ENCODE measurements at places on chromosomes 16 and 17.
A peak's percentile ranks its signal among the peaks of the same experiment; 100 is the strongest.

DNA sequence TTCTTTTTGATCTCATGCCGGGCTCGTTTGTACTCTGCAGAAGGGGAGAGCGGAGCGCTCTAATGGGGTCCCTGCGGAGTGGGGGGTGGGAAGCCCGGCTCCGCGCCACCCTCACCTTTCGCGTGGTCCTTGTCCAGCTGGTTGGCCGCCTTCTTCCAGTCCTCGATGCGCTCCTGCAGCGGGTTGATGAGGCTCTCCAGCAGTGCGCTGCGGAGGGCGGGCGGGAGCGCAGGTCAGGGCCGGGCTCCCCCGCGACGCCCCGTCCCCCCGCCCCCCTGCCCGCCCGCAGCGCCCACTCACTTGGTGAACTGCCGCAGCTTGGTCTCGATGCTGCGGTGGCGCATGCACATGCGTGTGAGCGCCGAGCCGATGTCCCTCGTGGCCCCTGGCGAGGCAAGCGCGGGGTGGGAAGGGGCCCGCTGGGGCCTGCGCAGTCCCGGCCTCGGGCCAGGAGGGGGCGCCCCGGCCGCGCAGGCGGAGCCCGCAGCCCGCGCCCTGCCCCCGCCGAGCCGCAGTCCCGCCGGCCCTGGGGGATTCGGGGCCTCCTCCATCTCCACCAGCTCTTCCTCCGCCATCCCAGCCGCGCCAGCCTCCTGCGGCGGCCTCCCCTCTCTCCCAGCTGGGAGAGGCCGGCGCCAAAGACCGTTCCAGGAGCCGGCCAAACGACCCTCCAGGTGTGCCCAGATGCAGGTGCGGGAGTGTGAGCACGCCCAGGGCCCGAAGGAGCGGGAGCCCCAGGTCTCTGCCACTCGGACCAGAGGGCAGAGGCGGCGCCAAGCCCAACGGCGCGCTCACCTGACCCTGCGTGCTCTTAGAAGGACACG is 6.0 kb downstream of the MTSS2 start:
- DNase-seq = peak; percentile 39

DNA sequence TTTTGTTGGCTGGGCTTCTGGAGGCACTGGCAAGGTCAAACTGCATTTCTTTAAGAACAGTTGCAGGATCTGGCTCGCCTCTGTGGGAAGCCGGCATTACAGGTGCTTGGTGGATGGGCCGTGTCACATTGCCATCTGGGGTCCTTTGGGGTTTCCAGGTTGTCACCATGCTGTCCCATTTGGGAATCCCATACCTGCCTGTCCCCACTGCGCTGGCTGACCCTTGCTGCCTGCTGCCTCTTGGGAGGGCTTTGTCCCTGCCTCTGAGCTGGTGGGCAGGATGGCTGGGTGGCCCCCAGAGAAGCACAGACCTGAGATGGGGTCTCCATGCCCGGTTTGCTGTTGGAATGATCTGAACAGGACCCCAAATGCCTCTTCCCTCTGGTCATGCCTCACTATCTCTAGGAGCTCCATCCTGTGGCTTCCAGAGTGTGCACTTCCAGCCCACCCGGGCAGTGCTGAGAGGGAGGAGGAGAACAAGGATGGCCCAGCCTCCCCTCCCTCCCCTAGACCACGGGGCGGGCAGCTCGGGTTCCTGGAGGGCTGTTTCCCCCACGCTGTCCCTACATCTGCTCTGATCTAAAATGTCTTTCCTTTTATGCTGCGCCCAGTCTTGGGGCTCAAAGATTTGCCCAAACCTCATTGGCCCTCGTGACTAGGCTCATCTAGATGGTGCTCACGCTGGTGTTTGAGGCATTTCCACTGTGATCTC is 28.0 kb downstream of the OR1D5 start:
- DNase-seq = no peak

GRCh38 chr17:78708510-78708973 is 73.5 kb downstream of the CYTH1 start:
- DNase-seq = peak; percentile 79

DNA sequence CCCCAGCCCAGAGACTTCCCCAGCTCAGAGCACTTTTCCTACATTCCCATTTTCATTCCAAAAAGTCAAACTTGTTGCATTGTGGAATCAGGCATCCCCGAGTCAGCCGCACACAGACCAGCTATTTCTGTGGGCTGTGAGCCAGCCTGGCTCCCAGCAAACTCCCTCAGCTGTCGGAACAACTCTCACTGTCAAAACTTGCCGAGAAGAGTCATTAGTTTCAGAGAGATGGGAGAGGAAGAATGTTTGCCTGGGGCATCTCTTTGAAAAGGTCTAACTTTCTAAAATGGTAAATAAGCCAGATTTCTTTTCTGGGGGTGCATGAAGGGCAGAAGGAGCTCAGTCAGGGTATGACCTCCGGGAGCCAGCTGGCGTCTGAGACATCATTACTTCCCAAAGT is 280.0 kb downstream of the TMEM114 start:
- DNase-seq = no peak

All from left cardiac atrium (tissue), 4 donors.